ENCODE measurements at places on chromosomes 1 and 21. TPM values are rescaled to one million over a fixed set of nuclear protein-coding genes. Genes with fewer than 3 reads are reported as not detected.

The GBP5 gene
- 3.4 TPM for total RNA-seq

The HMGN1 gene
- 735 TPM for total RNA-seq

The LCE1F gene
- total RNA-seq = not detected

The MAEL gene
- not detected for total RNA-seq

The MYCL gene
- 1.5 TPM for total RNA-seq

DNA sequence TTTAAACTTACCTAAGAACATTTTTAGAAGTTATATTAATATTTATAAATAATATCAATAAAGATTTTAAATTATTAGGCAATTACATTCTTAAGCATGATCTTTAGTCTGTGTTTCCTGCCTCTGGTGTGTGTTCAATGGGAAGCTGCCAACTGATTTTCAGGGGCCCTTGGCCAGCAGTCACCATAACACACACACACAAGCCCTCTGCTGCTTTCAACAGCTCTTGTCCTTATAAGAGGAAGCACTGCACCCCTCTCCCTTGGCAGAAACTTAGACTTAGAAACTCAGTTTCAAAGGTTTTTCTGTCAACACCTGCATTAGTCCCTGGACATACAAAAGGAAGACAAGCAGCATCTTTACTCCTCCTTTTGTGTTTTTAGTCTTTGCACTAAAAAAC is 81.4 kb downstream of the VAV3 start:
- no peak for DNase-seq

GRCh38 chr1:247096958-247097357 is 7.2 kb downstream of the ZNF669 start:
- DNase-seq = no peak

DNA sequence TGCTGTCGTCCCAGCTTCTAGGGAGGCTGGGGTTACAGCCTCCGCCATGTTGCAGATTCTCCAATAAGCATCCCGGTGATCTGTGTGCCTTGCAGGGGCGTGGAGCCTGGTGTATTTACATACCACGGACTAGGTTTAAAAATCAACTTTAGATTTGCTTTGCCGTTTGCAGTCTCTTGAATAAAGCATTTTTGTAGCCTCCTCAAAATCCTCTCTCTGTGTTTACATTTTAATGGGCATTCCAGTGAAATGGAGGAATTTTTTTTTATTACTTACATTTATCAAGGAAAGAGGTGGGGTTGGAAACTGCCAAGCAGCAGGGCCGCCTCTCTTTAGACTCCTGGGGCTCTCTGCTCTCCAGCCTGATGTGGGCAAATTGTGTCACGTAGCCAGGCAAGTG is 437.5 kb upstream of the VAMP3 start:
- no peak for DNase-seq

GRCh38 chr1:162682013-162682419 is 49.8 kb downstream of the DDR2 start:
- DNase-seq = peak; percentile 28

DNA sequence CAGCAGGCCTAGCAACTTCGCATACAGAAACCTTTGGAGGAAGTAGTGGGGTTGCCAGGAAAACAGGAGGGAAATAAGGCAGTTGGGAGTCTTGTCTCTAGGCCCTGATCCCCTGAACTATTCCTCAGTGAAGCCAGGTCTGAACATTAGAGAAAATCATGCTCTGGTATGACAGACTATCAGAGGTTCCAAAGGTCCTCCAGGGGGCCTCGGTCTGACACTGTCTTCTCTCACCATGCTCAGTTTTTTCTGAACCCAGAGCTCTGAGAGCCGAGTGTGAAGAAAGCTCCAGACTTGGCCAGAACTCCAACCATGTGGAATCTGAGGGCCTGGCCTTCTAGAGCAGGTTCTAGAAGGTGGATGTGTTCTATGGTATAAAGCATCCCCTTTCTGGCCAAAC is 4.0 kb downstream of the TOMM40L start:
- DNase-seq = no peak

DNA sequence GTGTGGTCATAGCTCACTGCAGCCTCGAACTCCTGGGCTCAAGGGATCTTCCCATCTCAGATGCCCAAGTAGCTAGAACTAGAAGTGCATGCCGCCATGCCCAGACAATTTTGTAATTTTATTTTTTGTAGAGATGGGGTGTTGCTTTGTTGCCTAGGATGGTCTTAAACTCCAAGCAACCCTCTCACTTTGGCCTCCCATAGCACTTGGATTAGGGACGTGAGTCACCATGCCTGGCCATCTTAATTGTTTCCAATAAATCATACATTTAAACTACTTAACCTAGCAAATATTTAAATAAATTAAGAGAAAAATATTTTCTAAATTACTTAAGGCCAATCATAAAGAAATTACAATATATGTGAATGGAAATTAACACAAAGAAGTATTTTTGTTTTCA is 35.1 kb upstream of the ADGRL4 start:
- peak; percentile 63 for DNase-seq

DNA sequence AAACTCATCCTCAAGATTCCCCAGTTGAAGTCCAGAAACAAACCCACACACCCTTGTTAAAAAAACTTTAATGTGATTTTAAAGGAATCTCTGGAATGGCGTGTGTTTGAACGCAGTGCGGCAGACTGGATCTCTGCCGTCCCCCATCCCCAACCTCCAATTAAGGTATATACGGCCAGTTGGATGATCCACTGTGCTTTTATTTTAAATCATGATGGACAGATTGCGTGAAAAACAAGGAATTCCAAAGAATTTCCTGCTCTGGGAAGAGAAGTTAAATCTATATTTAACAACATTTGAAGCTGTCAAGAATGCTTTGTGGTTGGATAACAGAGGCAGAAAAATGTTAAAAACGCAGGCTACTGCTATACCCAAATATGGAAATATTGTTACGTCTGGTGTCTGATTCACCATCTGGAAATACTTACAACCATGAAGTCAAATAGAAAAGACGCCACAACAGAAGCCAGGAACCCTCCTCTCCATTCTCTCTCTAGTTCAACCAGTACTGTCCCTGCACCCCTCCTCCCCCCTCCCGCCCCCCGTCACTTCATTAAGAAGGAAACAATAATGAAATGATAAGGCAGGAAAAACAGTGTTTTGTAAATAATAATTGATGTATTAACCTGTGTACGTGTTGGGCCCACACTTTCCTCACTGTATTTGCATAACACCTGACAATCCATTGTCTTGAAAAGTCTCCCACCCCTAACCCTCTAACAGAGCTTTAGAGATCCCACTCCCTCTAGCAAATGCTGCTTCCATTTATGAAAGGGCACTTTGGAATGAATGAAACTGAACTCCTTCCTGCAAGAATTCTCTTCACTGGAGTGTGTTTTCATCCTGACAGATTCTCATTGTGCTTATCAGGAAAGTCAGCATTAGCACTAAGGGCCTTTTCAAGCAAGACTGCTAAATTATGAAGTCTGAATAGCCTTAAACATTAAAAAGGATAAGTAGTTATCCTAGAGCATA is 2.0 kb upstream of the CCN1 start:
- peak; percentile 87 for DNase-seq

GRCh38 chr1:153945795-153946621 is 510 bp downstream of the DENND4B start:
- peak; percentile 79 for DNase-seq

GRCh38 chr1:117097443-117097842 is 24.1 kb downstream of the TRIM45 start:
- peak; percentile 25 for DNase-seq

Measured in Daoy (cell line).